ENCODE measurements at places on chromosomes 7 and 10.

- DNase-seq = no peak
These were observed 170.1 kb downstream of the TMEM26 start for GRCh38 chr10:61283066-61283465.

GRCh38 chr7:155084969-155085368 lies 14.8 kb downstream of the HTR5A start:
- no peak for DNase-seq

- DNase-seq = no peak
These were observed 80.7 kb upstream of the WDR11 start for GRCh38 chr10:120770496-120770895.

DNA sequence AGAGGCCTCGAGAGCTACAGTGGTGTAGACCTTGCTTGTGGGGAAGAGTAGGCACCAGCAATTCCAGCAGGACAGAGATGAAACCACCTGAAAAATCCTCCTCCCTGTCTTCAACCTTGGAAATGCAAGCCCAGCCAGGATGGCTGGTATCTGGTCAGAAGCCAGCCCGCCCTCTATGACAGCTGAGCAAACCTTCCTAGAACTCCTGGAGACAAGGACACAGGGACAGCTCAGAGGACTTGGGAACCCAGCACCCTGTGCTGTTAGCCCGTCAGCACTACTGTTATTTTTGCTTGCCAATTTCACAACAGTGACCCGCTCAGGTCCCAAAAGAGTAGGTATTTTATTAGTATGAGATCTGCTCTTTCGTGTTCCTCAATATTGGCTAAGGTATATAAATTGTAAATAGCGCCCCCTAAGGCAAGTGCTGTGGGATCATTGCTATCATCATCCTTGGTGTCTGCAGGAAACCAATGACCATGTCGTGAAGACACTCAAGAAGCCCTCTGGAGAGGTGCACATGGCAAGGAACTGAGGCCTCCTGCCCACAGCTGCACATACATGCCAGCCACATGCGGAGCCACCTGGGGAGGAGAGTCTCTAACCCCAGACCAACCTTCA lies 156.5 kb upstream of the CHST15 start:
- DNase-seq = no peak

GRCh38 chr10:52785418-52785817 lies 12.8 kb upstream of the MBL2 start:
- no peak for DNase-seq

DNA sequence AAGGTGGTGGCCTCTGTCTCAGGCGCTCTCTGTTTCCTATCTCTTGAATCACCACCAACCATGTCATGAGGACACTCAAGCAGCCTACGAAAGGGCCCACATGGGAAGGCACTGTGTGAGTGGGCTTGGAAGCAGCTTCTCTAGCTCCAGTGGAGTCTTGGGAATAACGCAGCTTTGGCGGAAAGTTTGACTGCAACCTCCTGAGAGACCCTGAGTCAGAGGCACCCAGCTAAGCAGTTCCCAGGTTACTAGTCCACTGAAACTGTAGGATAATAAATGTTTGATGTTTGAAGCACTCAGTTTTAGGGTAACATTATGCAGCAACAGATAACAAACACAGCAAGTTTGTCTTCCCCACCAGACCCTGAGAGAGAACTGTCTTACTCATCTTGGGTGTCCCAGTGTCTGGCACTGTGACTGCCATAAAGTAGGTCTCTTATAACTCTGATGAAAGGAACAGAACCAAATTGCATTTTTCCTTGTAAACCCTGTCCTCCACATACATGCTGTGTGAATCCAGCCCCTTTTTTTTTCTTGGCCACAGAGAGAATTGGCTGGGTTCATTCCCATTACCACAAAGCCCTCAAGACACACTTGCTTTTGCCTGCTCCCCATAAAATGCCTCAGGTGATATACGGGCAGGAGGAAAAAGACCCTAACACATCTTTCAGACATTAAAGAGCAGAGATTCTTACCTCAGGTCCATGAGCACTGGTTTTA lies 185.5 kb downstream of the ZNF365 start:
- DNase-seq = no peak

All from NCI-H446 (cell line).